Left forelimb (tissue), 1 donor: ENCODE measurements at places on chromosomes 6 and 20.

DNA sequence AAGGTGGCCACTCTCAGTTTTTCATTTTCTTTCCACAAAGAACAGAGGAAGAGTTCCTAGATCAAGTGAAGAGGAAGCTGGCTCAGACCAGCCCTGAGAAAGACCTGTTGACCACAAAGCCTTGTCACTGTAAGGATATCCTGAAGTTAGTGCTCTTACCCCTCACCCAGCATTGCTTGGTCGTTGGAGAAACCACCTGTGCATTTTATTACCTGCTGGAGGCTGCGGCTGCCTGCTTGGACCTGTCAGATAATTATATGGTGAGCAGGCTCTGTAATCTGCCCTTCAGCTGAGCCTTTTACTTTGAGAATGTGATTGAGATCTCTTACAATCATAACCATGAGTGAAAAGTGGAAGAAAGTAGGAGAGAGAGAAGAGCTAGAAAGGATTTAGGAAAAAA lies 21.9 kb downstream of the TREML1 start:
- DNase-seq = no peak

DNA sequence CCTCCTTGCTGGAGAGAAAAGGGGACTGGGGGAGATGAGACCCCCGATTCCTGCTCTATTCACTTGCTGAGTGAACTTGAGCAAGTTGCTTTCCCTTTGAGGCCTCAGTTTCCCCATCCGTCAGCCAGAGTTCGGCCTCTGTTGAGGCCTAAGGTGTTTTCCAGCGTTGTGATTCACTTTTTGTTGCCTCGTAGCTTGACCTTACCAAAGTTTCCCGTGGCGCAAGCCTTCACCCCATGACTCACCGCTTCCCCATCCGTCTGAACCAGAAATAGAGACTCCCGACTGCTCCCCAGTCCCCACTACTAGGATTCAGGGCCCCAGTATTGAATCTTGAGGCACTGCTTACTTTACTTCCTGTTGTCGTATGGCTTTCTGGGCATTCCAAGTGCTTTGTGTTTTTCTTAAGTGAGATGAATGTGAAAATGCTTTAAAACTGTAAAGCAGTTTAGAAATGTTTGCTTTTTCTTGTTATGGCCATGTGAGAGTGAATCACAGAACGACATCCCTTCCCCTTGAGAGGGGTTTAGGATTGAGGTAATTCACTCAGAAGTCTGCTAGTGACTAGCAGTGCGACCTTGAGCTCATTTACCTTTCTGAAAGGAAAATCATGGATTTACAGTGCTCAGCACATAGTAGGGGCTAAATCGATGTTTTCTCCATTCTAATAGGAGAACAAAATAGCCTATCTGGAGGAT lies 1.2 kb downstream of the CHMP4B start:
- DNase-seq = no peak

DNA sequence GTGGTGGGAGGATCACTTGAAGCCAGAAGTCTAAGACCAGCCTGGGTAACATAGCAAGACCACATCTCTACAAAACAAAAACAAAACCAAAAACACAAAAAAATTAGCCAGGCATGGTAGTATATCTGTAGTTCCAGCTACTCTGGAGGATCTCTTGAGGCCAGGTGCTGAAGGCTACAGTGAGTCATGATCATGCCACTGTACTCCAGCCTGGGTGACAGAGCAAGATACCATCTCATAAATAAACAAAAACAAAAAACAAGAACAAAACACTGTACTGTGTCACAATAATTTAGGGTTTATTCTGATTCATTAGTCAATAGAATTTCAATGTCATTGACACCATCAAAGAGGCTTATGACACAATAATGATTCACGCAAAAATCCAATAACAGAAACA lies 1121.7 kb upstream of the MAP3K7 start:
- no peak for DNase-seq

DNA sequence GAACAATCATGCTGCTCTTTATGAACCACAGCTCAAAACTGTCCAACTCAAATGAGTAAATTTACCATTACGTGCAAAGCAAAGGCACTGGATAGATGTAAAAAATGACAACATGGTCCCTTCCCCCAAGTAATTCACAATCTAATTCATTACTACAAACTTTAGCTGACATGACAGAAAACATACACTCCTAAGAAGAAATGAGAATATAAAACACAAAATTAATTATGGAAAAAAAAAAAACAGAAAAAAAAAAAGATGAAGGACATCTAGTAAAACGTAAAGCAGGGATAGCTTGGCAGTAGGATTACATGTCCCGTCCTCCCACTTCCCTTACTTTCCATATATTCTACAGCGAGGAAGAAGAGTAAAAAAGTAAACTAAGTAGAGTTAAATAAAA lies 5.7 kb downstream of the TUBE1 start:
- no peak for DNase-seq

DNA sequence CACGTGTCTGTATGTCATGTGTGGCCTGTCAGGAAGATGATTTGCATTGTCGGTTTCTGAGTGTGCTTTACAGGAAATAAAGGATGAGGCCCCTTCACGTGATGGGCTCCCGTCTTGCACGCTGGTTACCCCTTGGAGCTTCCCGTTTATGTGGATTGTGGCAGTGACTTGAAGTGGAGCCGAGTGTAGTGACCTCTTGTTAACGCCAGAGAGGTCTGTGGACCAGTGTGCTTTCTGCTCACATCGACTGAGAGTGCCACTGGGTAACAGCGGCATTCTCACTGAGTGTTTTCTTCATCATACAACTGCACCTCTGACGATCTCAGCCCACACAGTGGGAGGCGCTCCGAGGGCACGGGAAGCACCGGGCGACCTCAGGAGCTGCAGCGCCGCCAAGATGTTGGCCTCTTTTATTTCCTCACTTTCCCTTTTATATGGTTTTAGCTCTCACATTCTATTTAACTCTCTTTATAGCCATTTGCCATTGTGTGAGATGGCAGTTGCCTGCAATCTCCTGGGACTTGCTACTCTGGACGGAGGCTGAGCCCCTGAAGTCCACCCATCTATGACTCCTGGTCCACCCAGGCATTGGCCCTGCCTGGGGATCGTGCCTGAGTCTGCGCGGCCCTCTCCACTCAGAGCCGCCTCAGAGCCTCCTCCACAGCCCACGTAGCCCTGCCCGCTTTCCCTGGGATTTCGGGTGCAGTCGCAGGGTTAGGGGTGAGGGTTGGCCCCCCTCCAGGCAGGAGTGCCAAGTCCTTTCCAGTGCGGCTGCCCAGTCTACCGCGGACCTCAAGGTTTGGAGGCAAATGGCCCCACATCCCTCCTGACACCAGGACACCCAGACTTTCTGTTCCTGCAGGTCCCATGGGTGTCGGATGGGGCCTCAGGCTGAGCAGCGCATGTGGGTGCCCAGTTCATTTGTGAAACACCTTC lies 238.9 kb downstream of the ERMARD start:
- DNase-seq = peak; percentile 53

GRCh38 chr6:152701863-152702401 lies 4.2 kb downstream of the MYCT1 start:
- DNase-seq = no peak

GRCh38 chr6:137913996-137914529 lies 47.0 kb downstream of the TNFAIP3 start:
- no peak for DNase-seq

DNA sequence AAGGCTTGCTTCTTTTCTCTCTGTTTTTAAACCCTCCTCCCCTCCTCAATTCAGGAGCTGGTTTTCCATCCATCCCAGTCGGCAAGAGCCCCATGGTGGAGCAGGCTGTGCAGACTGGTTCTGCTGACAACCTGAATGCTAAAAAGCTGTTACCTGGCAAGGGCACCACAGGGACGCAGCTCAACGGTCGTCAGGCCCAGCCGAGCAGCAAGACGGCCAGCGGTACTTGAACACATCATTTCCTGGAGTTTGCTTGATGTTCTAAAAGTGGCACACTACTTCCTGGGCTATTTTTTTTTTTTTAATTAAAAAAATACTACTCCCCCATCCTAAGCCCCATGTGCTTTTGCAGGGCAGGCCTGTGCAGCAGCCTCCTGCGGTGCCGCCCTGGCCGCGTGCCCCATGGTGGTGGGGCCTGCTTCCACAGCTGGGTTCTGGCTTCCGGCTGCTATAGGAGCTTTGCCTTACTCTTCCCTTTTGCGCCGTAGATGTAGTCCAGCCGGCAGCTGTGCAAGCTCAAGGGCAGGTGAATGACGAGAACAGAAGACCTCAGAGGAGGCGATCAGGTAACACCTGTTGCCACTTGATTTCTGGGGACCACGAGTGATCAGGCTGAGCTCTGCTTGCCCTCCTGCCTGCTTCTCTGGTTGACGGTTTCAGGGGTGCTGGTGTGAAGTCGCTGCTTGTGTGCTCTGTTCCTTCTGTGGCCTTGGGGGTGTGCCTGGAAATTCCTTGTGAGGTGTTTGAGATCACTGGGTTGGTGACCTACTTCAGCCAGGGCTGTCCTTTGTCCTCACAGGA lies 7.7 kb downstream of the LSM14B start:
- no peak for DNase-seq

GRCh38 chr6:95794749-95795148 lies 217.4 kb downstream of the MANEA start:
- no peak for DNase-seq

DNA sequence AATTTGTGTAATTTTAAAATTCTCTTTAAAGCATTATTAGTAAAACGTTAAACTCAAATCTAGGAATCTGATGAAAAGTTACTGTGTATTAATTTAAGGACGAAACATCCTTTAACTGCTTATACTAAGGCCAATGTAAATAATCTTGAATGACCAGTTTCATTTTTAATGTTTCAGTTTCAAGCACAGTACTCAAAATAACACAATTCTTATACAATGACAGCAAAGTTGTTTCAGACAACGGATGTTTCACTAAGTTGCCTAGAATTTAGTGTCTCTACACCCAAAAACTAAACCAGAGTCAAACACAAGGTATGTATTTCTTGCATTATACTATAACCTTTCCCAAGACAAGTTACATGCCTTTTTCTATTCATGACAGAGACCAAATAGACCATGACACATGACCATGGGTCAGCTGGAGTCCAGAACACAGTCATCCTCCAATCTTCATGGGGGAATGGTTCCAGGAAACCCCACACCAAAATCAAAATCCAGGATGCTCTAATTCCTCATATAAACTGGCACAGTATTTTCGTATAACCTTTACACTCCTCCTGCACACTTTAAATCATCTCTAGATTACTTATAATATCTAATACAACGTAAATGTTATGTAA lies 7.7 kb downstream of the PHIP start:
- no peak for DNase-seq
